ENCODE measurements at places on chromosomes 12 and 14. TPM values are rescaled to one million over a fixed set of nuclear protein-coding genes. Genes with fewer than 3 reads are reported as not detected.

- peak; percentile 68 for DNase-seq
Measured at GRCh38 chr12:112979041-112979680, 842 bp downstream of the OAS2 start.

DNA sequence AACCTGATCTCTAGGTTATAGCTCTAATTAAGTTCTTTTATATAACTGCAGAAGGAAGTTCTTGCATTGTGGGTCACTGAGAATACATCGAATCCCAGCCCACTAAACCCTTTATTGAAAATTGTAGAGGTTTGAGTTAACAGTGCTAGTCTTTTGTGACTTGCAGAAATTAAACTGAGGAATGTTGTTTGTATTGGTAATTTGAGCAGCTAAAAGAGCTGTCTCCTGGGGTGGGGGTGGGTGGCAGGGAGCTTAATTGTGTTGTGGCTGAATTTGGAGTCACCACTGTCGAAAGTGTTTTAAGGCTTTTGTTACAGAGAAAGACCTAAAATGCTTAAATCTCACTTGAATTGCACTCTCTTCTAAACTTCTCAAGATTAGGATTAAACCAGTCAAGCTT lies 3.2 kb upstream of the COX8C start:
- DNase-seq, result no peak

GRCh38 chr12:4270831-4271716 lies 2.5 kb upstream of the CCND2 start:
- peak; percentile 54 for DNase-seq

- DNase-seq, result peak; percentile 73
Measured at GRCh38 chr14:75277008-75277814, 1.4 kb upstream of the FOS start.

DNA sequence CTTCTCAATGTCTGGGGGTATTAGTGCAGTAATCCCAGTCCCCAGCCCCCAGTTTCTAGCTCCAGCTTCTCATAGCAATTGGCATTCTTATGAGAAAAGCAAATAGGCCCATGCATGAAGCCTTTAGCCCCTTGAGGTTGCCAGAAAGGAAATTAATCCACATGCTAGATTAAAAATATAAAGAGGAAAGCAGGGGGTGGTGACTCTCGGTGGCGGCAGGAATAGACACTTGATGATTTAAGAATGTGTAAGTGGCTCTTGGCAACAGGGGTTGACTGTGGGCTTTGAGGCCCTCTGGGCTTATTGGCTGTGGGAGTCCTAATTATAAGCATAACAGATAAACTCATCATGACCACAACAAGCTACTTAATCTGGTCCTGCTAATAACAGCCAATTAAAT lies 1367.3 kb upstream of the FLRT2 start:
- DNase-seq, result no peak

DNA sequence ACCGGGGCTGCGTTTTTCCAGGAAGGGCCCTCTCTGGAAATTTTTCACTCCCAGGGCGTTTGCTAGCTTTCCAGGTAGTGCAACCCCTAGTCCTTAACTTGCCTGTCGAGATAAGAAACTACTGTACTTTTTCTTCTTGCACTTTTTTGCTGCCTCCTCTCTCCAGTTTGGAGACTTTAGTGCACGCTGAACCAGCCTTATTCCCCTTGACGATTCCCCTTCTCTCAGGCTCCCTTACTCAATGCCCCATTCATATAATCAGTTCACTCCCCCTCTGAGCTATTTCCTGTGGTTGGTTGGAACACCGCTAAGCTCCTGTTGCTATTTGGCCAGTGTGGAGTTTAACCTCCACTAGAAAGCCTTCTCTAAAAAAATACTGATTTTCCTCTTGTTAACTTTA lies 682 bp downstream of the CREBL2 start:
- peak; percentile 30 for DNase-seq

GRCh38 chr12:125304029-125304428 lies 238.8 kb downstream of the AACS start:
- no peak for DNase-seq

DNA sequence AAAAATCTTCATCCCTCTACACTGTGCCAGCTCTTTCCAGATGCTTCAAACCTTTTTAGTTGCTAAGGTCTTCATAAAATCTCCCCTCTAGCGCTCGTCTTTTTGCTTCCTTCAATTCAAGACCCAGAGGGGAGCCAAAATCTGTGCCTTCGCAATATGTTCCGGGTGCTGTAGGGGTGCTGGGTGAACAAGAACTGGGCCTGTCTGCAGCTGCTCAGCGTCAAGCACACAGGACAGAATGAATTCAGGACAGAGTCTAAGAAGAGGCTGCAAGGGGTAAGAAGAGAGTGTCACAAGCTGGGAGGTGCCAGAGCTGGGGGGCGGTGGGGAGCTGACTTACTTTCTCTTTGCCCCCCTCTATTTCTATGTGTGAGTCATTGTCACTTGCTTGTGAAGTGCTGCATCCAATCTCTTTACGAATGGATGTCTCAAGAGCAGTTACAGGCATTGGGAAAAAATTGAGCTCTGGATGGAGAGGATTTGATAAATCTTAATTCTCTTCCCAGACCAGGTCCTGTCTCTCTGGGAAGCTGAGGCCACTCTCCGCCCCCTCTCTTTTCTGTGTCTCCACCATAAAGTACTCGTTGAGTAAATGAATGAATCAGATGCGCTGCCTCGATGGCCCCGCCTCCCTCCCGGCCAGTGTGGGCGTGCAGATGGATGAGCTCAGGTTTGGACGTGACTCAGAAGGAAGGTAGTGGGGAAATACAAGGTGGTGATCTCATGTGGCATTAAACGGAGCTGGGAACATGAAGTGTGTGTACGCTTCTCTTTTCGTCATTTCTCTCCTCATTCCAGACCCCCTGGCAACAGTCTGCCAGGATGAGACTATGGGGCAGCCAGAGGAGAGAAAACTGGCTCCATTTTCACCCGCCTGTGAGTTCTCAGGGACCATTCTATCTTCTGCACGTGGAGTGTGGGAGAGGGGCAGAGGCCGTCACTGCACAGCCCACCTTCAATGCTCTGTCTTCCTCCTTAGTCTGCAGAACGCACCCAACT lies 91.3 kb downstream of the TSPAN9 start:
- no peak for DNase-seq

DNA sequence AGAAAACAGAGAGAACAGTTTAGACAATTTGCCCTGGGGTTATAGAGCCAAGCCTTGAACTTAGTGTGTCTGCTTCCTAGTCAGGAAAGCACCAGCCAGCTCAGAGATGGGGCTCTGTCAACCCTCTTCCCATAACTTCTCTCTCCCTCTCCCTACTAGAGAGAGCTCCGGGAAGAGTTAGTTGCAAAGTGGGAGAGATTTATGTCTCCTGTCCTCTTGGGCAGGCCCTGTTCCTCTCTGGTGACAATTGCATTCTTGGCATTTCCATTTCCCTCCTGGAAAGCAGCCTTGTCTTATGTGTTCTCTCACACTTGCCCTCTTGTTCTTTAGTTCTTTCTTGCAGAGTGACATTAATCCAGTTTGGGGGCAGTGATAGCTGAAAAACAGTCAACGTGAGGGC lies 42.1 kb upstream of the TUNAR start:
- DNase-seq, result no peak

- DNase-seq, result no peak
Measured at GRCh38 chr14:60768602-60769001, 34.0 kb downstream of the MNAT1 start.

Gene DTX1
- total RNA-seq, result 0.15 TPM

DNA sequence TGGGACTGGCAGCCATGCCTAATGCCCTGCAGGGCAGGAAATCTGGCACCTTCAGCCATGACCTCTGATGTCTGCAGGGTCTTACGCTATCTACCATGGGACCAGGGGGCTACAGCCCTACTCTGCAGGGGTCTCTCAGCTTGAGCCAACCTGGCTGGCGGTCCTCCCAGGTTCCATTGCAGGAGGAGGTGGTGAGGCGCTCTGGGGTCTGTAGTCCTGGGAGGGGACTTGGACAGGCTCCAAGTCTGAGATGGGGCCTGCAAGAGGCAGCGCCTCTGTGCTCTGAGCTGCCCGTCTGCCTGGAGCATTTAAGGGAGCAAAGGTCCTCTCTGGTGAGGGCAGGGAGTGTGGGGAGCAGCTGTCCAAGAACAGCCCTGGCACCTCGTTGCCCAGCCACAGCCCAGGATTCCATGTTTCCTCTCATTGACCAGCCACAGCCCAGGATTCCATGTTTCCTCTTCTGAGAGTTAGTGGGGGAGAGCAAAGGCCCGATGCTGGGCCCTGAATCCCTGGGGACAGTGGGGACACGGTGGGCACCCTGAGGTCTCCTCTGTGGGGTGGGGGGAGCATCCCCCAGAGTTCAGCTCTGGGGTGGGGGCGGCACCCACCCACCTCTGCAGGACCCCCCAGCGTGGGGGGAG lies 655 bp downstream of the PLD4 start:
- no peak for DNase-seq

GRCh38 chr14:98903371-98903770 lies 368.6 kb downstream of the BCL11B start:
- DNase-seq, result no peak

- DNase-seq, result no peak
Measured at GRCh38 chr14:29317423-29317822, 550.8 kb downstream of the FOXG1 start.

- no peak for DNase-seq
Measured at GRCh38 chr14:92532490-92533163, 19.0 kb downstream of the RIN3 start.

- DNase-seq, result no peak
Measured at GRCh38 chr12:132343294-132344004, 14.1 kb upstream of the GALNT9 start.

GRCh38 chr14:93705513-93706156 lies 82.7 kb downstream of the PRIMA1 start:
- no peak for DNase-seq

GRCh38 chr12:52884526-52885293 lies 20.2 kb downstream of the KRT8 start:
- DNase-seq, result peak; percentile 80

Gene SLC41A2
- 2.4 TPM for total RNA-seq

GRCh38 chr12:64840949-64841717 lies 16.7 kb downstream of the TBC1D30 start:
- DNase-seq, result no peak

DNA sequence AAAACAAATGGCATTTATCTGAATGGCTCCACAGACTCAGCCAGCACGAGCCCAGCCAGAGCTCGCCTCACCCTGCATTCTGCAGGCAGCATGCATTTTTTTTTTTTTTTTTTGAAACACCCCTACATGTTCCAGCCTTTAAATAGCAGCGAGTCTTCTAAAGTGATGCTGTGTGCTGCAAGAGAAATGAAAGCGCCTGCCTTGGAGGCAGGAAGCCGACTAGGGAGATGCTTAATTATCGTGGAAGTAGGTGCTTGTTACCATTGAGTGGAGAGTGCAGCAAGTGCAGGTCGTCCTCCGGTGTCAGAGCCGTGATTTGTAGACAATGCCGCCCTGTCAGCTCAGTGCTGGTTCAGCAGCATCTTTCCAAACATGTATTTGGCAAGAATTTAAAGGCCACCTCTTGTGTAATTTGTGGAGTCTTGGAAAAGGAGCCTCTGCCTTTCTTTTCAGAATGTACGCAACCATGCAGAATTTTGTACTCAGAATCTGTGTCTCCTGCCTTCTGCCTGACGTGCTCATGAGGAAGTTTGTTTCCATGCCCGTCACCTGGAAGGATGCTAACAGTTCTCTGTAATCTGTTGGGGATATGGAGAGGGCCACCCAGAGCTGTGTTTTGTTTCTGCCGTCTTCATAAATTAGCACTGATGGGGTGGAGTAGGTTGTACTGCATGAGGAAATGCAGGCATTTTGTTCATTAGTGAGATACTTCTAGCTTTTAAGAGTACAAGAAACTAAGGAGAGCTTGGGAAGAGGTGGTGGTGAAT lies 345.9 kb upstream of the RGS6 start:
- no peak for DNase-seq

Gene RTL1
- total RNA-seq, result not detected

Gene PTPRB
- not detected for total RNA-seq

Gene MYH6
- 0.08 TPM for total RNA-seq

Gene SLC7A8
- total RNA-seq, result 0.27 TPM

- DNase-seq, result no peak
Measured at GRCh38 chr12:93944201-93944600, 204.2 kb upstream of the PLXNC1 start.

DNA sequence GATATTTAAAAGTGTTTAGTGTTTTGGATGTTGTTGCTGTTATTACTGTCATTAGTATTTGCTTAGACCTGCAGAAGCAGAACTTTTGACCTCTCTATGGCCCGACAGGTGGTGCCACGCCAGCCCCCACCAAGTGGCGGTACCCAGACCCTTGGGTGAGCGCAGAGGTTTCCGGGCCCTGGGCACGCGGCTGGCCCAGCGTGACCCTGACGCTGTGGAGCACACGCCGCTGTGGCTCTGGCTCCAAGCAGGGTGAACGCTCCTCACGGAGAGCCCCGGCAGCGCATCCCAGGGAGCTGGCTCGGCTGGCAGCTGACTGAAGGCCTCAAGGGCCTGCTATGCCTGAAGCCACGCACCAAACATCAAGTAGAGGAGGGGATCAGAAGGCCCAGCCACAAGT lies 22.6 kb downstream of the SLC25A47 start:
- DNase-seq, result no peak
